Activated naive CD8-positive, alpha-beta T cell treated with anti-CD3 and anti-CD28 coated beads for 36 hours (primary cell): ENCODE measurements at places on chromosomes 16 and 17. TPM values are rescaled to one million over a fixed set of nuclear protein-coding genes. Genes with fewer than 3 reads are reported as not detected.
A peak's percentile ranks its signal among the peaks of the same experiment; 100 is the strongest.

- peaks cover 14% of the 10 kb centered on the region for H3K27me3 ChIP-seq
- no peak for DNase-seq
- H3K4me3 ChIP-seq, result no peak overlapping the region
- H3K36me3 ChIP-seq, result no peaks in the 10 kb centered on the region
- H3K4me1 ChIP-seq, result no peaks in the 10 kb centered on the region
Observed at GRCh38 chr16:54772400-54772799, 158.3 kb upstream of the IRX5 start.

- peak within 1 kb of the TSS; percentile 95 for H3K27ac ChIP-seq
- peak; percentile 99 for DNase-seq
- H3K4me1 ChIP-seq, result peaks cover 31% of the 10 kb centered on the region
- peak within 1 kb of the TSS; percentile 94 for H3K4me3 ChIP-seq
- H3K27me3 ChIP-seq, result no peaks in the 10 kb centered on the region
- H3K36me3 ChIP-seq, result peaks cover 8% of the 10 kb centered on the region
Observed at GRCh38 chr16:4416200-4417032, at the start of gene CORO7. Gene CORO7, minus strand, starts transcription at chr16:4416596. Its CDS starts 78 bp downstream, at chr16:4416518.

RANGRF gene
- 55.3 TPM for total RNA-seq

DNA sequence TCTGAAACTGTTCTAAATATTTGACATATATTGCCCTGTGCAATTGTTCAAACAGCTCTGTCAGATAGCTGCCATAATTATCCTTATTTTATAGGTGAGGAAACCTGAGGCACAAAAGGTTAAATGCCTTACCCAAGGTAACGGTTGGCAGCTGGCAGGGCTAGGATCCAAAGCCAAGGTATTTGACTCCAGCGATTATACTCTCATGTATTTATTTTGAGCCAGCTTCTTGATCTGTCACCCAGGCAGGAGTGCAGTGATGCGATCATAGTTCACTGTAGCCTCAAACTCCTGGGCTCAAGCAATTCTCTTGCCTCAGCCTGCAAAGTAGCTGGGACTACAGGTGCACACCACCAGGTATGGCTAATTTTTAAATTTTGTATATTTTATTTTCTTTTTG lies 7.2 kb downstream of the ENO3 start:
- no peak for DNase-seq
- H3K36me3 ChIP-seq, result peaks cover 5% of the 10 kb centered on the region
- no peak overlapping the region for H3K4me3 ChIP-seq
- H3K4me1 ChIP-seq, result peaks cover 7% of the 10 kb centered on the region
- no peak overlapping the region for H3K27ac ChIP-seq

GRCh38 chr17:7858522-7858810 lies 663 bp downstream of the CYB5D1 start:
- H3K4me3 ChIP-seq, result no peak overlapping the region
- H3K27ac ChIP-seq, result no peak overlapping the region
- peak; percentile 47 for DNase-seq
- peaks cover 5% of the 10 kb centered on the region for H3K36me3 ChIP-seq

GRCh38 chr17:43427362-43428043 lies 28.7 kb downstream of the ARL4D start:
- H3K27me3 ChIP-seq, result peaks cover 19% of the 10 kb centered on the region
- H3K27ac ChIP-seq, result no peak overlapping the region
- no peaks in the 10 kb centered on the region for H3K36me3 ChIP-seq
- H3K4me1 ChIP-seq, result no peaks in the 10 kb centered on the region

DNA sequence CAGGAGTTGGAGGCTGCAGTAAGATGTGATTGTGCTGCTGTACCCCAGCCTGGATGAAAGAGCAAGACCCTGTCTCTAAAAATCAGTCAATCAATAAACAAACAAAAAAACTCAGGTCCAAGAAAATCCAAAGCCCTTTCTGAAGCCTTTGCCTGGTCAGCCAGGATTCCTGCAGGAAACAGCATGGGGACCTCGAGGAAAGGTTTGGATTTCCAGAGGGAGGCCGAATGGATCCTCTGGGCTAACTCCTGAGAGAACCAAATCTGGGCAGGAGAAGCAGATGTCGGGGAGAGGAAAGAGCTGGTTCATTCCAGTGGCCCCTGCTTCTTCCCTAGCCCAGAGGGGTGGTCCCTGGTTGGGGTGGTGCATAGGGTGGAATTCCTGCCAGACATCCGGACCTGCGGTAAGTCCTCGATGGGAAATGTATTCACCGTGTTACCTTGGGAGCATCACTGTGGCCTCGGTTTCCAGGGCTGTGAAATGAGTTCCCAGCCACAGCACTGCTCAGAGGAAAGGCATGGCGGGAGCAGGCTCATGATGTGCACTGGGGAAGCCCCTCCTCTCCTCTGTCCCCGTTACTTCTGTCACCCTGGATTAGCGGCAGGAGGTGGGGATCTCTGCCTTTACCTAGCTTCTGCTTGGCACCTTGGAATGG lies 75.1 kb downstream of the CYLD start:
- H3K36me3 ChIP-seq, result no peaks in the 10 kb centered on the region
- no peaks in the 10 kb centered on the region for H3K27me3 ChIP-seq
- no peak overlapping the region for H3K4me3 ChIP-seq
- H3K27ac ChIP-seq, result no peak overlapping the region

GRCh38 chr16:5900046-5900445 lies 802.5 kb upstream of the EEF2KMT start:
- no peaks in the 10 kb centered on the region for H3K4me1 ChIP-seq
- no peak overlapping the region for H3K27ac ChIP-seq
- H3K27me3 ChIP-seq, result no peaks in the 10 kb centered on the region
- H3K36me3 ChIP-seq, result no peaks in the 10 kb centered on the region
- DNase-seq, result no peak
- H3K4me3 ChIP-seq, result no peak overlapping the region
